ENCODE measurements at places on chromosomes 16 and 17.
A peak's percentile ranks its signal among the peaks of the same experiment; 100 is the strongest.

- DNase-seq = no peak
Measured at GRCh38 chr17:2002767-2003329, 22.3 kb downstream of the RTN4RL1 start.

DNA sequence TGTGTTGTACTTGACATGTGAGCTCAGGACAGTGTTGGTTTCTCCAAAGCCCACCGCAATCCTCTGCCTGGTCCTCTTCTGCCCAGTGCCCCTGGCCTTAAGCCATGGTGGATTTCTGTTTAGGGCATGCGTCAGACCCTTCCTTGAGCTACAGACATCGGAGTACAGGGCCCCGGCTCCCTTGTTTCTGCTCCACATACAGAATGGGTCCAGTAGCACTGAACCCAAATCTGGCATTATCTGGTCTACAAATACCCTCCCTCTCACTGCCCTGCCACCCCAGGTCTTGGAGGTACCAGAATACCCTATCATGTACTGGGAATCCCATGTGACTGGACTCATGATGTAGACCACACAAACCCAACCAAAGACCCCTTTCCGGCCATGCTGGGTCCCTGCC, 27.4 kb upstream of the ZNHIT3 start:
- no peak for DNase-seq

- no peak for DNase-seq
Measured at GRCh38 chr17:67685351-67685750, 32.4 kb upstream of the NOL11 start.

- DNase-seq = no peak
Measured at GRCh38 chr17:27206447-27206846, 87.5 kb upstream of the WSB1 start.

DNA sequence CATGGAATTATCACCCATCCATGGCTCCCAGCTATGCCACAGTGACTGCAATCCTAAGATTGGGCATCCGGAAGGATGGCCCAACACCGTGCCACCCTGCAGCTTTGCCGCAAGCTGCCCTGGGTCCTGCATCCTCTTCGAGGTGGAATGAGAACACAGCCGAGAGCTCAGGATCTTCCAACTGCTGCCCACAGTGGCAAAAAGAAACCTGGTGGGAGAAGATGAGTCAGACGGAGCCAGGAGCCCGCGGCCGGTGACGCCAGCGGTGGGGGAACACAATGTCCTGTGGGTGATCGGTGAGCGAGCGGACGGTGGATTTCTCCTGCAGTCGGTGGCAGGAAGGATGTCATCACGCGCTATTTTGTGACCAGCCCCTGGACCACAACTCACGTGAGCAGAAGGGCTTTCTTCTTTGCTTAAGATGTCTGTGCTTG, 20.1 kb downstream of the CD7 start:
- DNase-seq = peak; percentile 63

- DNase-seq = peak; percentile 60
Measured at GRCh38 chr17:77400445-77400870, 259.7 kb downstream of the SEC14L1 start.

DNA sequence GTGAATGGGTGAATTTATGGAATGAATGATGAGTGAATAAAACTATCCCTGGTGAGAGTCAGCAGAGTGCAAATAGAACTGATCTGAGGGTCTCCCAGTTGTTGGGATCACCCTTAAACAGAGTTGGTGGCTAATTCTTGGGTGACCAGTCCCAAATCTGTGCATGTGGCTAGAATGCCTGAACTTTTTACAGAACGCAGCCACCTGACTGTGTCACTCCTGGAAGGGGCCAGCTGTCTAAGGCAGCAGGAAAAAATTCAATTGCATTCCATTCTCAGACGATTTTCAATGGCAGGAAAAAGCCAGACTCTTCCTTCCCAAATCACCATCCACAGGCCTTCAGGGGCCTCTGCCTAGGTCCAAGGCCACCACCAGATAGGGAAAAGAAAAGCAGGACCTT, 43.5 kb downstream of the BEAN1 start:
- no peak for DNase-seq

DNA sequence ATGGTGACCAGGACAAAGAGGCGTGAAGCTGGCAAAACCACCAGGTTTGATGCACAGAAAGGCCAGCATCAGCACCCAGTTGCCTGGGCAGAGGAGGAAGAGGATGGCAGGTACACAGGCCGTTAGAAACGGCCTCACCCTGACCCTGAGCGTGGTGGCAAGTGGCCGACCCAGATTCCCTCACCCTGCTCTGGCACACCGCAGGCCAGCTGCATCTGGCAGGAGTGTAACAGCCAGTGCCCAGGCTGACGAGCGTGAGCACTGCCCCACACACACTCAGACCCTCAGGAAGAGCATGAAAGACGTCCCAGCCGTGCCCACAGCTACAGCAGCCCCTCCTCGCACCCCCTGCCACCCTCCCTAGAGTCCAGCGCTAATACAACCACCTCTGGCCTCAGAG, 82.0 kb downstream of the ANKRD11 start:
- DNase-seq = no peak
